Stimulated activated naive CD8-positive, alpha-beta T cell treated with anti-CD3 and anti-CD28 coated beads, Interleukin-15, Interleukin-2, amounts not matched to agents 100 U/mL and 50 U/mL, for 24 hours (primary cell): ENCODE measurements at places on chromosomes 6 and 20.

GRCh38 chr20:12824328-12825225 is 184.2 kb upstream of the SPTLC3 start:
- no peak for DNase-seq

- DNase-seq: no peak
Observed at GRCh38 chr20:8065691-8066090, 46.1 kb upstream of the TMX4 start.

GRCh38 chr6:167702241-167702827 is 124.4 kb upstream of the AFDN start:
- no peak for DNase-seq

- no peak for DNase-seq
Observed at GRCh38 chr20:58995461-58996225, 11.4 kb downstream of the CTSZ start.

- DNase-seq: no peak
Observed at GRCh38 chr20:5065166-5065878, 54.4 kb downstream of the PCNA start.

DNA sequence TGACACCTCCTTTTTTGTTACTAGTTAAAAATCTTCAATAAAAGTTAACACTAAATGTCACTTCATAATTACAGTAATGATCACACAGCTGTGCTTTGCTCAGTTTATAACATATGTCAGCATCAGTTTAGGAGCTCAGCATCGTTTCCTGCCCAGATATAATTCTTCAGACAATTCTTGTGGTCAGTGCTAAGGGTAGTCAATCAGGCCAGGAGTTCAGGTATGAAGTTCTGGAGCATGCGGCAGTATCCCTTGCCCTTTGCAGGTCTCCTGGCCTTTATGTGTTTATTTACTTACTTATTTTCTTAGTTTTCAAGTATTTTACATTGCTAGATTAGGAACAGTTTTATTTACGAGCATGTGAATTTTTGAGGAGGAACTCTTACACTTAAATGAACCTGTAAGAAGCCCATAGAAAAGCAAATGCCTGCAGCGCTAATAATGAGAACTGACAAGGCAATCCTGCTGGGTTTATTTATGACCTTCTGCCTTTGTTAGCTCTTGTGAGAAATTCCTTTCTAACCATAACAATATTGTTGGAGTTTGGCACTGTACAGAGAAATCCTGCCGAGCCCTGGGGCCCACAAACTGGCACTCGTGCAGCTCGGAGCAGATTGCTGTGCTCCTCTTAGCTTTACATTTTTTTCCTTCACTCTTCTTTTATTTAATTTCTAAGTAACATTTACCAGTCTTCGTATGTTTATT is 252.8 kb downstream of the TMEM242 start:
- DNase-seq: no peak

GRCh38 chr6:119174879-119175817 is 96.7 kb upstream of the FAM184A start:
- no peak for DNase-seq

- DNase-seq: no peak
Observed at GRCh38 chr6:130970839-130971410, 92.1 kb downstream of the EPB41L2 start.

GRCh38 chr20:61252601-61253263 is 671 bp downstream of the CDH4 start:
- DNase-seq: no peak

DNA sequence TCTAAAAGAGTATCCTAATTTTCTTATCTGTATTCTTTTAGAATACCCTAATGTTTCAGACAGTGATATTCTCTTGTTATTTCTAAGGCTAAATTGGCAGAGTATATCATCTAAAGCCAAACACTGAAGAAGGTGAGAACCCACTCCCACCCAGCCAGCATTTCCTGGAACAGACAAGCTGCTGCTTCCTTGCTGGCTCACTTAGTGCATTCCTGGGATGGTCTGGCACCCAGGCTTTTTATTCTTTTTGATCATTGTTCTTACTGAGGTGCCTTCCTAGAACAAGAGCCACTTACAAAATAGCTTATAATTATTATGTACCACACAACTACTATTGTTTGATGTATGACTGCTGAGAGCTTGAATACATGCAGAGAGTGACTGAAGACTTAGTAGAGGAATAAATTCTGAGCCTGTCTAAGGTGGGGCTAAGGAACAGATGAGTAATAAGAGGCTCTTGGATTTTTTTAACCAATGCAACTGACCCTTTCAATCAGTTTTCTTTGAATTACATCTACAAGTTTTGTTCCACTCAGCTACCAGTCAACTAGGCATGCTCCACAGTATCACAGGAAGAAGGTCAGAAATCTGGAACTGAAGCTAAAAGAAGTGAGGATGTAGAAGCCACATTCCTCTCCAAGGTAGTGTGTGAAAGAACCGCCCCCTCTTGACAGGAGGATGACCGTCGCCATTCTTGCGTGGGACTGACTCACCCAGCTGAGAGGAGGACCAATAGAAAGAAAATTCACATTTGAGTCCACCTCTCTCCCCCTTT is 30.1 kb downstream of the PRPH2 start:
- DNase-seq: peak; percentile 20

DNA sequence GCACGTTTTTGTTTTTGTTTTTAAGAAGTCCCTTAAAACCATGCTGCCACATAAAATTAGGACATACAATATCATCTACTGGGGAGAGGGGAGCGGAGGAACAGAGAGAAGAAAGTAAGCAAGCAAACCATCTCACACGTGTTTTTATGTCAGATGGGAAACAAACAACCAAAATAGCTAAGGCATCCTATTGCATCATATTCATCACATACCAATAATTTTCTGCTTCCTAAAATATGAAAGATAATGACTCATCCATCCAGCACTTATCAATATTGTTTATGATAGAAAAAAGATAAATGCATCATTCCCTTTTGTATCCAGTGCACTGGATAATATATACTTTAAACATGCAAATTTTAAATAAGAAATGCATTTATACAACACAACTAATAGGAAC is 329.6 kb downstream of the RNGTT start:
- DNase-seq: no peak

GRCh38 chr6:144331491-144331969 is 46.4 kb downstream of the UTRN start:
- no peak for DNase-seq

DNA sequence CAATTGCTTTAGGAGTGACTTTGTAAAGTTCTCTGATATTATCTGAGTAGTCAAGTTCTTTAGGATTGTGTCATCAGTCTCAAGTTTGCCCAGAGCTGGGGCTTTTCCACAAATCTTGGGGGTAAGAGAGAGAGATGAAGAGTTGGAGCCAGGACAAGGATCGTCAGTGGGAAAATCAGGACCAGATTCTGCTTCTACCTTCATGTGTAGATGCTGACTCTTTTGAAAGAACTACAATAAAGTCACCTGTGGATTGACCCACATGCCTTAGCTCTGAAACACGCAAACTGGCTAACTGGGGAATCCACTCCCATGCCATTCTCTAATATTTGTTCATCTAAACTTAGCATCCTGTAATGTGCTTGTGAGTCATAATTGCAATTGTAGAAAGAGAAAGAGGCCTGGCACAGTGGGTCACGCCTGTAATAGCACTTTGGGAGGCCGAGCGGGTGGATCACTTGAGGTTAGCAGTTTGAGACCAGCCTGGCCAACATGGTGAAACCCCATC is 15.6 kb upstream of the BICRAL start:
- DNase-seq: no peak

- no peak for DNase-seq
Observed at GRCh38 chr6:92700411-92700810, 718.9 kb downstream of the EPHA7 start.

DNA sequence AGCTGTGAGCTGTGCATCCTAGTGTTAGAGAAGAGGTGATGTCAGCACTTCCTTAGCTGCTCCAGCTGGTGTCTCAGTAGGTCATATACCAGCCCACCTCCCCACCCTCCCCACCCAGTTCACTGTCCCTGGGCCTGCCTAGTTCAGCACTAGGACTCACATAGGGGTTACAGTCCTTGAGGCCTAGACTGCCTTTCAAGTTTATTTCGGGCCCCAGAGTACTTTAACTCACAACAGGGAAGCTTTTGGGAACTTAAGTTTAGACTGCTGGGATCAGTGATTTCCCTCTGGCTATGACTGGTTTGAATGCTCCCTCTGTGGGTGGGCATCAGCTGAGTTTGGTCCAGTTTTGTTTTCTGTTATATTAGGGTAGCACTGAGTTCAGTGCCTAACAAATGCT is 139.2 kb upstream of the MMS22L start:
- no peak for DNase-seq

GRCh38 chr6:143233554-143234285 is 173.0 kb downstream of the AIG1 start:
- DNase-seq: no peak

GRCh38 chr6:51323056-51323455 is 504.4 kb downstream of the TFAP2B start:
- no peak for DNase-seq

GRCh38 chr20:40891351-40891750 is 137.3 kb upstream of the TOP1 start:
- no peak for DNase-seq

- DNase-seq: no peak
Observed at GRCh38 chr6:31666337-31666965, 571 bp downstream of the CSNK2B start.

DNA sequence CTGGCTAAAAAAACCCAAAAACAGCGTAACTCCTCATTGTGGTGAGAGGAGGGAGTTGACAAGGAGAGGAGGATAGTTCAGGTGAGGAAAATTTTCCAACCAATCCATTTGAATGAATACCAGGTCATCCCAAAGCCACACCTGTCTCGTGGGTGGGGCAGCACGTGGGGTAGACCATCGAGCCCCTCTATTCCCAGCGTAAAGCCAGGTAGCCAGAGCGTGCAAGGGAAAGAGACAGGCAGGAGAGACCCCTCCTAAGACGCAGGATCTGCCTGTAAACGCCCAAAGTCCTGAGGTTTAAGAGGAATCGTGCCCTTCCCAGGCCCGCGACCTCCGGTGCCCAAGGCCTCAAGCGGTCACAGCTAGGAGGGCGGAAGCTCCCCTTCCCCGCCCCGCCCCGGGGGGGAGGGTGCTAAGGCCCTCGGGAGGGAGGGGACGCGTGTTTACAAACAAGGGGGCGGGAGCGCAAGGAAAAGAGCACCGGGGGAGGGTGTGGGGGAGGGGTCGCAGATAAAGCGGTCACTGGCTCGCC is 712 bp downstream of the RXRB start:
- DNase-seq: peak; percentile 79

GRCh38 chr6:139680819-139681218 is 306.4 kb upstream of the CITED2 start:
- DNase-seq: no peak

- no peak for DNase-seq
Observed at GRCh38 chr6:152184573-152184916, 377.1 kb downstream of the ESR1 start.

DNA sequence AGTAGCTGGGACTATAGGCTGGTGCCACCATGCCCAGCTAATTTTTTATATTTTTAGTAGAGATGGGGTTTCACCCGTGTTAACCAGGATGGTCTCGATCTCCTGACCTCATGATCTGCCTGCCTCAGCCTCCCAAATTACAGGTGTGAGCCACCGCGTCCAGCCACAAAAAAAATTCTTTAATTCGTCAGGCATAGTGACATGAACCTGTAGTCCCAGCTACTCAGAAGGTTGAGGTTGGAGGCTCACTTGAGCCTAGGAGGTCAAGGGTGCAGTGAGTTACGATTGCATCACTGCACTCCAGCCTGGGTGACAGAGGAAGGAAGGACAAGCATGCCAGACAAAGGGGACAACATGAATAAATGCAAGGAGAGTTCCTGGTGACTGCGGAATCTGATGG is 19.5 kb upstream of the ASXL1 start:
- no peak for DNase-seq
